Activated CD4-positive, alpha-beta T cell treated with anti-CD3 and anti-CD28 coated beads, Interleukin-2, amount 10 ng/mL, durations not matched to agents 24 days and 14 days (primary cell): ENCODE measurements at places on chromosomes 11 and 22. TPM values are rescaled to one million over a fixed set of nuclear protein-coding genes. Genes with fewer than 3 reads are reported as not detected.

The NTM gene
- not detected in 2 replicates for total RNA-seq

The TMEM45B gene
- total RNA-seq = 0.37 and 0.45 TPM in 2 replicates

The SAA2 gene
- not detected in 2 replicates for total RNA-seq

The ABTB2 gene
- 13.1 and 14.1 TPM in 2 replicates for total RNA-seq

The CARD16 gene
- total RNA-seq = 7.2 and 9.0 TPM in 2 replicates

The MIOX gene
- 0.21 and 0.40 TPM in 2 replicates for total RNA-seq

The KCNJ4 gene
- not detected in 2 replicates for total RNA-seq

The OR4A16 gene
- not detected in 2 replicates for total RNA-seq

The SLC22A8 gene
- not detected in 2 replicates for total RNA-seq

The OR8D1 gene
- total RNA-seq = not detected in 2 replicates

The SCARF2 gene
- 0.16 and 0.33 TPM in 2 replicates for total RNA-seq
